Type B pancreatic cell (in vitro differentiated cells): ENCODE measurements at places on chromosomes 6 and 20. TPM values are rescaled to one million over a fixed set of nuclear protein-coding genes. Genes with fewer than 3 reads are reported as not detected.

The OR12D3 gene
- not detected in 2 replicates for total RNA-seq

The BACH2 gene
- 8.5 and 33.5 TPM in 2 replicates for total RNA-seq

The MACROD2 gene
- total RNA-seq = 5.9 and 6.7 TPM in 2 replicates

The MYLK4 gene
- 0.29 and 0.65 TPM in 2 replicates for total RNA-seq

GRCh38 chr6:148907573-148907972, 160.7 kb downstream of the UST start:
- no peak for DNase-seq

DNA sequence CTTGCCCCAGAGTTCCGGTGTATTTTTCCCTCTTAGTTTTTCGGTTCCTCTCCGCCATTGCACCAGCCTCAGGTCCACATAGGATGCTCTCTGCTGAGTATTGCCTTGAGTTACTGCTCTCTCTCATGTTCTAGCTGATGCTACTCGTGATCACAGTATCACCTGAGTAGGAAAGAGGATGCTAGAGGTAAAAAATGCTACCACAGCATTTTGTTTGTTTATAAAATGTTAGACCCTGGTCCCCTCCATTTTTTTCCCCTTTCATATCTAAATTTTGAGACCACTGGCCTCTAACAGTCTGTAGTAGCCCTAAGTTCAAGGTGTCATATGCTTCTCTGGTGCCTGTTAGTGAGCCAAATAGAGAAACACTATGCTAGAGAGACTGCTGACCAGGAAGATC, 175.5 kb downstream of the OR2B2 start:
- no peak for DNase-seq

GRCh38 chr6:160398674-160399271, 50.6 kb downstream of the SLC22A3 start:
- DNase-seq = no peak

DNA sequence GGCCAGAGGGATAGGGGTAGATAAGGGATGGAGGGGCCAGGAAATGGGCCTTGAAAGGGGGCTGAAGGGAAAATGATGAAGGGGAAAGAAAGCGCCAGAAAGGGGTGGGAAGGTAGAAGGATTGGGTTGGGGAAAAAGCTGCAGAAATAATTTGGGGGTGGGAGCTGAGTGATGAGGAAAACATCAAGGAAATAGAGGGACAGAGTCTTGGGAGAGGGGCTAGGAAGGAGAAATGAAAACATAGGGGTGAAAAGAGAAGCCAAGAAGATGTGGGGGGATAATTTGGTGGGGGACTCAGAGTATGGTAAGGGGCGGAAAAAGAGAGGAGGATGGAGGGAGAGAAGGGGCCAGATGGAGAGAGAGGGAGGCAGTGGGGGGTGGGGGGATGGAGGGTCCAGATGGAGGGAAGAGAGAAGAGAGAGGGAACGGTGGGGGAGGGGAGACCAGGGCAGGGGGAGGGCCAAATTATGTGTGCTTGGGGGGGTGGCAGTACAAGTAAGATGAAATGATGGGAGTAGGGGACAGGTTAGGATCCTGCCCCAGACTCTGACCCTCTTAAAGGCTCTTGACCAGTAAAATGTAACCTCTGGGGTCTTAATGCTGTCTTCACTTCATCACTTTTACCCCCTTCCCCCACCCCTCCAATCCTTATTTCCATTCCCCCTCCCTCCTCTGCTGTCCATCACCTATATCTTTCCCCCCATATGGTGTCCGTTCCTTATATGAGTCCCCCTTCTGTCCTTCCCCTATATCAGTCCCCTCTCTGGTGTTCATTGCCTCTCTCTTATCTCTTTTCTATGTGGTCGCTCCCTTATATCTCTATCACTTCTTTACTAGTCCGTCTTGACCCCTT, 852 bp downstream of the SYNGAP1 start:
- DNase-seq = no peak

DNA sequence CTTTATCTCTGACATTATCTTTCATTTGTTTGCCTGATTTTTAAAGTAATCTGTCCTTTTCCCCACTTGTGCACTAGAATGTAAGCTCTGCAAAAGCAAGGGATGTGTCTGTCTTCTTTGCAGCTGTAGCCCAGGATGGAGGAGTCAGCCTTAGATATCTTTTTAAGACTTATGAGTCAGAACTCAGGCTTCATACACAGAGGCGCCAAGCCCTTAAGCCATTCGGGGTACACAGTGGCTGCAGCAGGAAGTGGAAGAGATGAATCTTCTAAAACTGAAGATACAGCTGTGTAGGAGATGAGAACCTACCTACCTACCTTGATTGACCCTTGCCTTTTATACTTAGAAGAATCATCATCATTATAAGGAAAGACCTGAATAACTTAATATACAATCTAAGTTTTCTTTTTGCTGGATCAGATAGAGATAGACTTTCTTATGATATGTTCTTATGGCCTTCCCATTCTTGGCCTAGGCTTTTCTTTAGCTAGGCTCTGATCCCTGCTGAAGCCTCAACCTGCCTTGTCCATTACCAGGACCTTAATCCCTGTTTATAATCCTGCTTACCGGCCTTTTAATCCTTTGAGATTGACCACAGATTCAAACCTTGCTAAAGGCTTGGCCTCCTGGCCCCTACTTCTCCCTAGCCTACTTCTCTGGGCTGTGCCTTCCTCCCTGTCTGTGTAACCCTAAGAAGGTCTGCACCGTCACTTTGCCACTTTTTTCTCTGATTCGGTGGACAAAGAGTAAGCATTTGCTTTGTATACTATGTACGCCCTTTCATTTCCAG, 304.5 kb downstream of the PRL start:
- no peak for DNase-seq

GRCh38 chr6:26028746-26029569, 58.3 kb upstream of the HFE start:
- no peak for DNase-seq

GRCh38 chr20:5041433-5041832, 40.1 kb upstream of the SLC23A2 start:
- no peak for DNase-seq

DNA sequence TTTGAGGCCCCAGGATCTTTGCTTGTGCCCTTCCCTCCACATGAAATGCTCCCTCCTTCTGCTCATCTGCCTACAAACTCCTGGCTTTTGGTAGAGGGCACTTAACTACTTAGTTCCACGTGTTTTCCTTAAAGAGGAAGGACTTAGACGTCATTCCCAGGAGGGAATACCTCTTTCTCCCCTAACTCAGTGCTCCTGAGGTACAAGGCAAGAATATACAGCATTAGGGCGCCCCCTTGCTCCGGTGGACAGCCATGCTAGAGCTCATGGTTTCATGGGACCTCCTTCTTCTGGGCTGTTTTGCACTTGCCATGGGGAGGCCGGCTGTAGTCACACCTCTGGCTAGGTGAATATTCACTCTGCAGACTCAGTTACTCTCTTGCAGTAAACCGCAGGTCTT, 93.8 kb upstream of the LY86 start:
- DNase-seq = no peak

DNA sequence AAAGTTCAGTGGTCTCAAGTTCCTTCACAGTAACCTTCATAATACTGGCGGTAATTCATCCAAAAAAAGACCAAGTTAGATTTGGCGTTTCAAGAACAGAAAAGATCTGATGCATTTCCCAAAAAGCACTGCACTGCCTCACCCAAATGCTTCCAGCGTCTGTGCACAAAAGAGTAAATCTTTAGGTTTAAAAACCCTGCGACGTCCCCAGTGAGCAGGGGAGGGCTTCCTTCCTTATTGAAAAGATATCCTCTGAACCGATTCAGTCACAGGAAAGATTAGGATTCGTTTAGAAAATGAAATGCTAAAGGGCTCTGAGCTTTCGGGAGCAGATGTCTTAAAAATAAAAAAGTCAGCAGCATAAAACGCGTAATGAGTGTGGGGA, 654 bp downstream of the TBC1D7 start:
- no peak for DNase-seq

DNA sequence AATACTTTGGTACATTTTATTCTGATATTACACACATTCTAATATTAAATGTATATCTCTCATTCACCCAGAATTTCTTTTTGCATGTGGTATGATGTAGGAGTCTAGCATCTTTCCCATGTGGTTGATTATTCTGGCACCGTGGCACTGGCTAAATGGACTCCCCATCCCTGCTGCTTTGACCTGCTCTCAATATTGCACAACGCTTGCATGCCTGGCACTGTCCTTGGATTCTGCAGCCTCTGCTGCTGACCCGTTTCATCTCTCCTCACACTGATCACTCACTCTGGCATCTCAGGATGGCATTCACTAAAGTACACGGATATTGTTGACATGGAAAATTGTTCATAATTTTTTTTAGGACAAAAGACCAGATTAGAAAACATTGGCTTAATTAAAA, 11.5 kb upstream of the DACT2 start:
- DNase-seq = no peak
